ENCODE measurements at places on chromosomes 2 and 18. TPM values are rescaled to one million over a fixed set of nuclear protein-coding genes. Genes with fewer than 3 reads are reported as not detected.

DNA sequence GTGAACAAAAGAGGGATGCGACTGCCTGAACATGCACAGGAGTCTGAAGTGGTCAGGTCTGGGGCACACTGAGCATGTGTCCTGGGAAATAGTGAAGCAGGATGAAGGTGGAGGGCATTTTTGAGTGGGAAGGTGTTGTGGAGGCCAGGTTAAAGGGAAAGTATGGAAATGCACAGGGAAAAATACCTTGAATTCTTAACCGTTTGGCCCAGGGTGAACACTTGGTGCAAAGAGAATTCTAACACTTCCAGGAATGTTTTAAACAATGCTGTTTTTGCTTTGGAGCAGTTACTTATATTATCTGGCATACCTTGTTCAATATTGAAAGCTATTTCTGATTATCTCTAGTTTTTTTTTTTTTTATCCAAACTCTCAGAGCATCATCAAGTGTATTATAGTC lies 623.5 kb downstream of the DCC start:
- no peak for DNase-seq

- DNase-seq = no peak
Measured at GRCh38 chr2:60834270-60834717, 47.1 kb upstream of the REL start.

GRCh38 chr2:120299004-120299403 lies 46.4 kb downstream of the RALB start:
- DNase-seq = no peak

DNA sequence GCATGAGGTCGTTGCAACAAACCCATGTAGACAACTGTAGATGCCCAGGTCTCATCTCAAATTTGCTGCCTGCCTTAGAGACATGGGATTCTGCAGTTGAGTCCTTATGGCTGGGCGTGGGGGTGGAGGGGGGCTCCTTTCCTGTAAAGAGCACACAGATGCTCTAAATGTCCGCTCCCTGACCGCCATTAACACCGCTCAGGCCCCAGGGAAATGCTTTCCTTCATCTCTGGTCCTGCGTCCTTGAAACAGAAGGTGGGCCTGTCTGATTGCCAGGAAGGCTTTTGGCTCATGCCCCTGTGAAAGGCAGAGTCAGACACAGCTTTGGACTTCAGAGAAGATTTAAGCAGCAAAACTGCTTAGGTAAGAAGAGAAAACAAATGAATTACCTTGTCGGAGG lies 25.7 kb downstream of the GPR39 start:
- DNase-seq = no peak

- no peak for DNase-seq
Measured at GRCh38 chr18:42338683-42339082, 383.6 kb downstream of the PIK3C3 start.

- no peak for DNase-seq
Measured at GRCh38 chr2:136356125-136357006, 238.4 kb upstream of the CXCR4 start.

DNA sequence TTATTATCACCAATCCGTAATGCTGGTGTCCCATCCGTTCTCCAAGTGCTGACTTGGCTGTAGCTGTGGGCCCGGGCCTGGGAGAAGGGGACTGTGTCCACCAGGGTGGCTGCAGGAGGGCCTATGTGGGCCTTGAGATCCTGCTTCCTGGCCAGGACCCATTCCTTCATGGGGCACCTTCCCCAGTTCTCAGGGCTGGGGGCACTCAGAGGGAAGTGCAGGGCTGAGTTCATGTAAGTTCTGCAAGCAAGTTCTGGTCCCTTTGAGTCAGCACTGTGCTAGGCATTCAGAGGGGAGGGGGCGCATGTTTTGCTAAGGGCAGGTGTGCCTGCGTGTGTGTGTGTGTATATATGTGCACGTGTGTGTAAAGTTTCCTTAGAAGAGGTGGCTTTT lies 94.0 kb downstream of the GLI2 start:
- DNase-seq = no peak

GRCh38 chr2:197668296-197668695 lies 7.1 kb downstream of the RFTN2 start:
- no peak for DNase-seq

DNA sequence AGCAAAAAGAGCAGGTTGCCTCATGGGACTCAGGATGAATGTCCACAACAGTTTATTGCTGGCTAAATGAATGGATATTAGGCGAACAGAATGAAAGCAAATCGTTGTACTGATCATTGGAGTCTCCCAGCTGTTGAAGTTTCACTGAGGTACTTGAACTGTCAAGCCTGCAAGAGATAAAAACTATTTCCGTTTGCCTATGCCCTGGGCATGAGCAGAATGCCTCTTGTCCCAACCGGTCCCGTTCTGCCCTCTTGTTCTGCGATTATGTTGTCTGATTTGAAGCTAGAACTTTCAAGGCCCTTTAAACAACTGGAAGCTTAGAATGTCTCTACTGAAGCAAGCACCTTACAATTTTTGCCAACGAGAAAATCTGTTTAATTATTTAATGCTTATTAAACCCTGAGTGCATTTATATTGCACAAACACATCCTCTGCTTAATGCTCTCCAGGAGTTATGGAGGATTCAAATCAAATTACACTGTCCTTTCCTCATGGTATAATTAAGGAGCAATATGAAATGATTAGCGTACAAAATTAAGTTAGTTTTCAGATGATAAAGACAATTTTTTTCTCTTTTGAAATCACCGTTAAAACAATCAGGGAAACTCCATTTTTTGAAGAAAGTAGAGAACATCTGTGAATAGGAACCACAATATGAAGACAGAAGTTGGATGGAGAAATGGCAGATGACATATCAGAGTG lies 17.7 kb downstream of the QPCT start:
- DNase-seq = no peak

GRCh38 chr2:109409321-109410038 lies 204.3 kb downstream of the SEPTIN10 start:
- DNase-seq = no peak

- DNase-seq = no peak
Measured at GRCh38 chr2:9141091-9141667, 65.4 kb upstream of the ASAP2 start.

GRCh38 chr2:168734199-168734760 lies 68.2 kb upstream of the NOSTRIN start:
- DNase-seq = no peak

- no peak for DNase-seq
Measured at GRCh38 chr2:157830696-157831570, 45.2 kb downstream of the ACVR1 start.

DNA sequence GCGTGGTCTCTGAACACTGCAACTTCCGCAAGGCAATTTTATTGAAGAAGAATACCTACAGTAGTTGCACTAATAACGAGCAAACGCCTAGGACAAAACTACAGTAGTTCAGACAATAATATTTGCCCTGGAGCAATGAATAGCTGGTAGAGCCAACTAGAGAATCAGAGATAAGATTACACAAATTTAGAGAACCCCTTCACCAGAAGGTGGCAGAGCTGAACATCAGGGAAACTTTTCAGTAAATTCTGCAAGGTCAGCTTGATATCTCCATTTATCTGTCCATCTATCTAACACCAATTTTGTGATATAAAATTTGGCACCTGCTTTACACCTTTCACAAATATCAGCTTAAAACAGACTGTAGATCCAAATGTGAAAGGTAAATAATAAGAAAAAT lies 43.8 kb downstream of the CDH19 start:
- no peak for DNase-seq

DNA sequence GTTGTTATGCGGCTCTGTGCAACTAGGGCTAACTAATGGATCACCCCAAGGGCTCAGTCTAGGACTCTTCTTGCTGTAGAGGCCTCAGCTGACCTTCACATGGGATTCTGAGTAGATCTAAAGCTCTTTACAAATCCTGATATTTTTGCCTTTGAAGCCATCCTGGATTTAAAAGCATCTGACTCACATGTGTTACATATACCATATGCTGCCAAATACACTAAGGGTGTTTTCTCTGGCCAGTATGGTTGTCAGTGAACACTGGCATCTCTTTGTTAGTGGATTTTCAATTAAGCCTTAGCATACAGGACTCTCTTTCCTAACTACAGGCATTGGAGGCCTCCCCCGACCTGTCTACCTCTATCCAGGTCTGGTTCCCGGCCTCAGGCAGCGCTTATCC lies 992.8 kb upstream of the FANCL start:
- no peak for DNase-seq

GRCh38 chr2:25489631-25490030 lies 147.9 kb upstream of the DNMT3A start:
- DNase-seq = no peak

DNA sequence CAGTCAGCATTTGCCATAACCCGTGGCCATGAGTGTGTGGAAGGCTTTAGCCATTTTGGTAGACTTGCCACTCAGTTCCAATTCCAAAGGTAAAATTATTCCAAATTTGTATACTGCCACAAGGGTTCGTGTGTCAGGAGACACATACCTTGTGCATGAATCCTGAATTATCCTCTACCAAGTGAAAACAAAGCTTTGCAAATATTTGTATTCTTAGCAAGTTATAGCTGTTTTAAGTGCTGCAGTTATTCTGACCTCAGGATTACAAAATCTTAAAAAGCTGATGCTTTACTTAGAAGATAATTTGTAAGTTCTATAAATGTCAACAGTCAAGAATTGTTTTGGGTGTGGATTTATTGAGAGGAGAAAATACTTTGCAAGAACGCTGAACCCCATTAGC lies 100.6 kb downstream of the ANTXR1 start:
- DNase-seq = no peak

GRCh38 chr2:228675091-228675490 lies 493.6 kb upstream of the SPHKAP start:
- no peak for DNase-seq

DNA sequence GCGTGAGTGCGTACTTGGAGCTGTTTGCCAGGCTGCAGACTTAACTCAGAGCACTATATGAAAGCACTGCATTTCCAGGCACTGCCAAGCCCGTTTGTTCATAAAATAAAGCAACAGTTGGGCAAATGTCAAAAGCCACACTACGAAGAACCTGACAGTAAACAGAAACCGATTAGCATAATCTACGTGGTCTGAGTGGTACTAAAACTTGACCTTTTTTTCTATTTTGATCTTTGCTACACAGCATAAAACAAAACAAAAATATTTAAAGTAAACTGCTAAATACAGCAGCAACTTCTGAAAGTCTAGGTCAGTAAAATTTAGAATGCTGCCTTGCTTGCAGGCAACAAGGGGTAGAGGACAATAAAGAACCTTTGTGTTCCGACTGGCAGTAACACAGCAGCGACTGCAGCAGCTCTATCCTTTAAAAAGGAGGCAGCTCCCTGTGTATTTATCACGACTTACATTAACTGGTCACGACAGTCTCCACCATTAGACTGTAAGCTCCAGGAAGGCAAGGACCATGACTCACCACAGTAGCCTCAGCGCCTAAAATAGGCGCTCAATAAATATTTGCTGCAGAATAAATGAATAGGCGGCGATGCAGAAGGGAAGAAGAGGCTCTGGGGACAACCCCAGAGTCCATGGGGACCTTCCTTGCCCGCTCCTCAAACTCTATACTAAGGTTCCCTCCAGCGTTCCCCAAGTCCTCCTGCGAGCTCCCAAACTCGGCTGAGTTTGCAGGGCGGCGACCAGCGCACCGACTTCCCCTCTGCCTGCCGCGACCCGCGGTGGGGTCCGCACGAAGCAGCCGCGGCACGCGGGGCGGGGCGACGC lies 902 bp downstream of the SS18 start:
- no peak for DNase-seq

GRCh38 chr2:199929262-199929661 lies 18.2 kb downstream of the C2orf69 start:
- DNase-seq = no peak

- no peak for DNase-seq
Measured at GRCh38 chr2:129585760-129586159, 393.7 kb upstream of the RAB6C start.

- DNase-seq = no peak
Measured at GRCh38 chr2:171146071-171146470, 14.6 kb downstream of the TLK1 start.

DNA sequence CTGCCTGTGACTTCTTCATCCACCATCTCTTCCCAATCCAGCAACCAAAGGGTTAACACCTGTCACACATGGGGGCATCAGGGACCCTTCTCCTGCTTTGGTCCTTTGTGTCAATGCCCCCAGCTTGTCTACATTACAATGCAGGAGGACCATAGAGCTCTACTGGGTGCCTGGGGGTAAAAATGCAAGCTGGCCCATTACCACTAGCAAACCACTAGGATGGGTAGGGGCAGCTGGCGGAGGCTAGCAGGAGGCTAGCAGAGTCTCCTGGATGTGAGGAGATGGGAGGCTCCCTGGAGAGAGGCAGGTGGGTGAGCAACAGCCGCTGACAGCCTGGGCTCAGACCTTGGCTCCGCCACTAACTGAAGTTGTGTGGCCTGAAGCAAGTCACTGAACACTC lies 153.4 kb upstream of the SKOR2 start:
- DNase-seq = no peak

- DNase-seq = no peak
Measured at GRCh38 chr18:57920036-57920435, 116.9 kb upstream of the ATP8B1 start.

GRCh38 chr2:164675687-164676086 lies 54.4 kb upstream of the GRB14 start:
- DNase-seq = no peak

DNA sequence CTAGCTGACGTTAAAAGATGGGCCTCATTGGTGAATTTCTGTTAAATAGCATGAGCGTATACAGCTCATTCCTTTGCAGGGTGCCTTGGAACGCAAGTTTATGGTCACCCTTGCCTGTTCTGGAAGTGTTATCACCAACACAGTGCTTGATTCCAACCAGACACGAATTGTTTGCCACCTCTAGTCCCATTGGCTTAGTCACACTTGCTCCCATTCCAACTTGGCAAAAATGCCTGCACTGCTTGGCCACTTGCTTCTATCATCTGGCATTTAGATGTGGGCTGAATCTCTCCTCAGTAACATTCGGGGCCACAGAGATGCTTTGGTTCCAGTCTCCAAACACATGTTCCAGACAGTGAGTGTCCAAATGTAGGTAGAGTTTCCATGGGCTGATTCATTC lies 27.5 kb upstream of the ACVR1 start:
- DNase-seq = no peak

DNA sequence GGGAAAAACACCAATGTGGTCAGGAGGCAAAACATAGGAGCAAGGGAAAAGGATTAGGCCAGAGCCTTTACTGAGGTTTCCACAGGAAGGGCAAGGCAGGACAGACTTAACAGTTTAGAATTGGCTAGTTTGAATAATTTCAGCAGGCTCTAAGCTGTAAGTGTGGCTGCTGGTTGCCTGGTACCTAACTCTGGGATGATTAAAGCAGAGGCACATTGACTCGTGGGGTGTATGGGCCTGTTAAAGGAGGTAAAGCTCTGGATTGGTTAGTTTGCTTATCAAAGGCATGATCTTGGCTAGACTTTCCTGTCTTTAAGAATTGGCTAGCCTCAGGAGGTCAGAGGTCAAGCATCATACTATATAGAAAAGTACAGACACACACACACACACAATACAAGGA lies 132.6 kb downstream of the SPAG16 start:
- DNase-seq = no peak

- no peak for DNase-seq
Measured at GRCh38 chr18:13258921-13259320, 40.4 kb downstream of the LDLRAD4 start.

- DNase-seq = no peak
Measured at GRCh38 chr2:217366966-217367365, 507.1 kb upstream of the TNP1 start.

ACTG2 gene
- total RNA-seq = not detected

RAB6C gene
- not detected for total RNA-seq

UBXN2A gene
- total RNA-seq = 11.7 TPM

SLC35F5 gene
- total RNA-seq = 37.0 TPM

ACKR3 gene
- total RNA-seq = 5.9 TPM

MOGAT1 gene
- not detected for total RNA-seq

TM4SF20 gene
- not detected for total RNA-seq

RTP5 gene
- 1.3 TPM for total RNA-seq

MYO1B gene
- 0.70 TPM for total RNA-seq

MSTN gene
- total RNA-seq = not detected

IL36B gene
- not detected for total RNA-seq
